ENCODE measurements at places on chromosomes 2 and 18. TPM values are rescaled to one million over a fixed set of nuclear protein-coding genes. Genes with fewer than 3 reads are reported as not detected.

DNA sequence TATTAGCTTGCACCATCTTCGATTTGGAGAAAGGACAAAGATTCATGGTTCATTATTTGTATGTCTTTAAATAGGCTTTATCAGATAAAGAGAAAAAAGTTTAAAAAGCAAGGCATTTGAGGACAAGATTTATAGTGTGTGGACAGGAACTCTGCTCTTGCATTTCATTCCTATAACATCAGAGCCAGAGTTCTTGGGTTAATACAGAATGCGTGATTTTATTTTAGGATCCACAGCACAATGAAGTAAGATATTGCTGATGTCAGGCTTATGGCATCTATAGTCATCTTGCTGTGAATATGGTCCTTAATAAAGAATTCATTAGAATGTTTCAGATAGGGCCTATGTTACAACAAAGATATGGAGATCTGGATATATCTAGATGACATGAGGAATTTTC is 19.7 kb downstream of the RASGRP3 start:
- no peaks in the 10 kb centered on the region for H3K36me3 ChIP-seq
- peak; percentile 56 for DNase-seq
- no peak overlapping the region for H3K27ac ChIP-seq
- peaks cover 29% of the 10 kb centered on the region for H3K4me1 ChIP-seq
- H3K4me3 ChIP-seq = no peak overlapping the region
- peaks cover 3% of the 10 kb centered on the region for H3K27me3 ChIP-seq

SLC23A3 gene
- 5.2 TPM for total RNA-seq

DNA sequence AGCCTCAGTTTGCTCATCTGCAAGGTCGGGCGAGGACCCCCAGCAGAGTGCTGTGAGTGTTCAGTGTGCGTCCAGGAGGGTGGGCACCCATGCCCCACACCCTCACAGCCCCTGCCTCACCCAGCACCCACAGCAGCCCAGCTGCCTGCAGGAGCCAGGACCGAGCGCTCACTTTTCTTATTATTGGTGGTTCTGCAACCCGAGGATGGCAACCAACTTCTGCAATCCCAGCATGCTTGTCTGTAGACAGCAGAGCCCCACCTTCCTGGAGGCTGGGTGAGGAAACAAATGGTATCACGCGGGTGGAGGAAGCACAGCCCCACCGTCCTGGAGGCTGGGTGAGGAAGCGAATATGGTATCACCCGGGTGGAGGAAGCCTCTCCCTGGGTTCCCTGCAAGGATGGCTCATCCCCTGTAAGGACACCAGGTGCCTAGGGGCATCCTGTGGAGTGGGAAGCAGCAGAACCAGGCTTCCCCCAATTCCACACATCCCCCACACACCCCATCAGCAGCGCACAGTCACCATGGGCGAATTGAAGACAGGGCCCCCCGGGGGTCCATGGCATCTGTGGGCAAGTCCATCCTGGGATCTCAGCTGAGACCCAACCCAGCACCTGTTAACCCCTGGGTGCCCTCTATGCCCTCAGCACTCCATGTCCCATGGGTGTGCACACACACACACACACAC is 220.5 kb upstream of the RAB6C start:
- no peaks in the 10 kb centered on the region for H3K36me3 ChIP-seq
- H3K27ac ChIP-seq = no peak overlapping the region
- H3K27me3 ChIP-seq = no peaks in the 10 kb centered on the region
- H3K4me3 ChIP-seq = no peak overlapping the region
- no peak for DNase-seq

- H3K4me3 ChIP-seq = no peak overlapping the region
- H3K36me3 ChIP-seq = no peaks in the 10 kb centered on the region
- peaks cover 28% of the 10 kb centered on the region for H3K4me1 ChIP-seq
- H3K27ac ChIP-seq = peak overlapping the region; percentile 73
- no peak for DNase-seq
- H3K27me3 ChIP-seq = no peaks in the 10 kb centered on the region
Measured at GRCh38 chr2:10169053-10169578, 46.6 kb downstream of the RRM2 start.

DNA sequence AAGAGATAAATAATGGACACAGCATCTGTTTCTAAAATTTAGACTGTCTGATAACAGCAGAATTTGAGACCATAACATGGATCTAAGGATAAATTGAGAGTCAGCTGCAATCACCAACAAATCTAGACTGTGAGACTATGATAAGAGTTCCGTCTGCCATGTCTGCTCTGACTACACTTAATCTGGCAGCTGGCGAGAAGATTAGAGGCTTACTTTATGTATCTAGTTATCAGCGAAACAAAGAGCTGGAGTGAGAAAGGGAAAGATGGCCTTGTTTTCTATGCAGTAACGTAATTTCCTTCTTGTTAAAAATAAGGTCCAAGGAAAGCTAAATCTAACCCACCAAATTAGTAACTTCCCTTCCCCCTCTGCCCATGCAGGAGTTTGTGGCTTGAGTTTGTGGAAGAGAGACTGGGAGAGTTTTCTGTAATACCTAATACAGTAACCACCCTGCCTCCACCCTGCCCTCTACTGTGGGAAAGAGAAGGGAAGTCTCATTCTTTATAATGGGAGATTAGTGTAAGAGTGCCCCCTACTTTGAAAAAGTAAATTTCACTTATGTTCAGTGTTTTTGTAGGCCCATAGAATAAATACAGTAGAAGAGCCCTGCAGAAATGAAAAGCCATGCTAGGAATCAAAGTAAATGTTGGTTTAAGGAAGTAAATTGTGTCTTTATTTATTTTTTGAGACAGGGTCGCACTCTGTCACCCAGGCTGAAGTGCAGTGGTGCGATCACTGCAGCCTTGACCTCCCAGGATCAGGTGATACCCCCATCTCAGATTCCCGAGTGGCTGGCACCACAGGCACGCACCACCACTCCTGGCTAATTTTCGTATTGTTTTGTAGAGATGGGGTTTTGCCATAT is 27.5 kb downstream of the EML4 start:
- H3K36me3 ChIP-seq = no peaks in the 10 kb centered on the region
- DNase-seq = peak; percentile 29
- no peak overlapping the region for H3K27ac ChIP-seq
- H3K4me1 ChIP-seq = peaks cover 9% of the 10 kb centered on the region

DNA sequence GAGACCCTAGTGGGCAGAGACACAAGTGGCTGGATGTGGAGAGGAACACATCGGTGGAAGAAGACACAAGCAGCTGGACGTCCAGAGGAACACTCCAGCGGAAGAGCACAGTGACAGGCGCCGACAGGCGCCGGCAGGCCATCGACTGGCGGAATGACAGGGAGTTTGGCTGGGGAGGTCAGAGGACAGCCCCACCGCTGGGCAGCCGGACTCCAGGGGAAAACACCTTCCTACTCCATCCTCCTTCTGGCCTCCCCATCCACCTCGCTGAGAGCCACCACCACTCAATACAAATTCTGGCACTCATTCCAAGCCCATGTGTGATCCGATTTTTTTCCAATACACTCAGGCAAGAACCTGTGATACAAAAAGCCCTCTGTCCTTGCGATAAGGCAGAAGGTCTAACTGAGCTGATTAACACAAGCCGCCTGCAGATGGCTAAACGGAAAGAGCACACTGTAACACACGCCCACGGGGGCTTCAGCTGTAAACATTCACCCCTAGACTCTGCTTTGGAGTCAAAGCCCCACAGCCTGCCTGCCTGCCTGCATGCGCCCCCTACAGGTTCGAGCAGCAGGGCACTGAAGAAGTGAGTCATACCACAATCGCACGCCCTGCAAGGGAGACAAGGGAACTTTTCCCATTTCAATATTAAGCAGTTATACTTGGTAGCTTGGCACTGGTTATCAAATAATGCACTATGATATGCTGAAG is 50.2 kb upstream of the LRP1B start:
- H3K27ac ChIP-seq = no peak overlapping the region
- no peak overlapping the region for H3K4me3 ChIP-seq
- peaks cover 10% of the 10 kb centered on the region for H3K4me1 ChIP-seq
- H3K36me3 ChIP-seq = no peaks in the 10 kb centered on the region
- peak; percentile 58 for DNase-seq

GRCh38 chr2:31205186-31205585 is 12.1 kb downstream of the CAPN14 start:
- H3K27ac ChIP-seq = no peak overlapping the region
- no peaks in the 10 kb centered on the region for H3K36me3 ChIP-seq
- no peak for DNase-seq
- H3K4me3 ChIP-seq = no peak overlapping the region

All from endothelial cell of umbilical vein (primary cell).